Immature natural killer cell (primary cell): ENCODE measurements at places on chromosomes 5 and 9. TPM values are rescaled to one million over a fixed set of nuclear protein-coding genes. Genes with fewer than 3 reads are reported as not detected.
A peak's percentile ranks its signal among the peaks of the same experiment; 100 is the strongest.

DNA sequence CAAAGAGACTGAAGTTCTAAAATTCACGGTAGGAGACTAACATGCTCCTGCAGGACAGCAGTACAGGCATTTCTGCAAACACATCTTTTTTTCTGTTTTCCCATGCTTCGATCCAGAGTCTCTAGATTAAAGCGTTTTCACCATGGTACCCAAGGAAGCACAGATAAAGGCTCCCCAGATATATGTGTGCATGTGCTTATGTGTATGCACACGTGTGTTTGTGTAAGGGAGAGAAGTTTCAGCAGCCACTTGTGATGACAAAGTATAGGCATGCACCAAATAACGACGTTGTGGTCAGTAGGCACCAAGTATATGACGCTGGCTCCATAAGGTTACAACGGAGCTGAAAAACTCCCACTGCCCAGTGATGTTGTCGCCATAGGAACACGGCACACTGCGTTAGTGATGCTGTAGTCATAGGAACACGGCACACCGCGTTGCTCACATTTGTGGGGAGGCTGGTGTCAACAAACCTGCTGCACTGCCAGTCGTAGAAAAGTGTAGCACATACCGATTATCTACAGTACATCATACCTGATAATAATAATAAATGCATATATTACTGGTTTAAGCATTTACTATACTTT lies 21.7 kb downstream of the MED10 start:
- DNase-seq: no peak
- peaks cover 13% of the 10 kb centered on the region for H3K4me1 ChIP-seq
- H3K27ac ChIP-seq: no peak overlapping the region
- no peak overlapping the region for H3K4me3 ChIP-seq
- no peaks in the 10 kb centered on the region for H3K27me3 ChIP-seq

Gene HNRNPK
- polyA plus RNA-seq: 752 TPM

GRCh38 chr5:174046558-174046957 lies 1.1 kb downstream of the NSG2 start:
- H3K27me3 ChIP-seq: peaks cover 18% of the 10 kb centered on the region
- H3K4me1 ChIP-seq: no peaks in the 10 kb centered on the region
- H3K4me3 ChIP-seq: no peak overlapping the region
- H3K27ac ChIP-seq: no peak overlapping the region

GRCh38 chr5:55232985-55233928 lies at the start of gene CCNO:
CCNO (minus strand) TSS chr5:55233608; CDS start chr5:55233523, 85 bp downstream.
- DNase-seq: peak; percentile 60
- peaks cover 42% of the 10 kb centered on the region for H3K27me3 ChIP-seq
- no peaks in the 10 kb centered on the region for H3K36me3 ChIP-seq
- H3K4me3 ChIP-seq: peak within 1 kb of the TSS; percentile 84
- peaks cover 29% of the 10 kb centered on the region for H3K4me1 ChIP-seq

DNA sequence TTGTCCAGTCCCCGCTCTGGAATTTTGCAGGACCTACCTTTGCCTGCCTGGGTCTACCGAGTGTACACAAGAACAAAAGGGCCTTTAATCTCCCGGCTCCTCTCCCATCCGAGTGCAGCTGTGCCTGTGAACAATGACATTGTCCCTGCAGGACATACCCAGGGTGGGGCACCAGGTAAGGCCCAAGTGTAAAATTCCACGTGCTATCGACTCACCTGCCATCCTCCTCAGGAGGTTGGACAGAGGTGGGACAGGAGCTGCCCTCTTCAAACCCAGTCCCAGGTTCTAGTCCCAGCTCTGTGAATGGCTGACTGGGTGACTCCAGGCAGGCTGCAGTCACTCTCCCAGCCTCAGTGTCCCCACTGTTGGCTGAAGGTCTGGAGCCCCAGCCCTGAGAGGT lies 159.6 kb upstream of the ALDH1B1 start:
- H3K4me1 ChIP-seq: peaks cover 13% of the 10 kb centered on the region
- no peak for DNase-seq
- peaks cover 2% of the 10 kb centered on the region for H3K27me3 ChIP-seq
- no peak overlapping the region for H3K4me3 ChIP-seq
- no peaks in the 10 kb centered on the region for H3K36me3 ChIP-seq
- no peak overlapping the region for H3K27ac ChIP-seq
